ENCODE measurements at places on chromosomes 6 and 20.

DNA sequence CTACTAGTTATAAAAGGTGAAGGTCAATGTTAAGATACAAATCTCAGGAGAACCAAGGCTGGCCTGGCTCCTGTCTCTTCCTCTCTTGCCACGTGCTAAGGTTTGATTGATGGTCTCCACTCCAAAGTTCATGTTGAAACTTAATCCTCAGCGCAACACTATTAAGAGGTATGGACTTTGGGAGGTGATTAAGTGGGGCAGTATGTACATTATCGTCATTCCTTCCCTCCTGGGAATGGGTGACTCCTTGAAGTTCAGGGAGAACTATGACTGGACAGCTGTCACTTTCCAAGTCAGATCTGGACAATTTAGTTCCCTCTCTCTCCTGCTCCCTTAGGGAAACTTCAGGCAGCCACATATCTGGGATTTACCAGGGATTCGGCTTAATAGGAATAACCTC, 50.5 kb downstream of the KCNK5 start:
- DNase-seq = no peak

GRCh38 chr20:32828029-32828680, 8.4 kb downstream of the MAPRE1 start:
- DNase-seq = no peak

- peak; percentile 90 for DNase-seq
These were observed 79.9 kb downstream of the THBS2 start for GRCh38 chr6:169173532-169174268.

GRCh38 chr6:1349655-1350054, 37.8 kb downstream of the FOXQ1 start:
- DNase-seq = no peak

GRCh38 chr6:40274058-40274457, 313.1 kb downstream of the LRFN2 start:
- peak; percentile 14 for DNase-seq

GRCh38 chr6:30722280-30723112, 2.3 kb downstream of the TUBB start:
- peak; percentile 73 for DNase-seq

GRCh38 chr6:131038597-131039344, 24.3 kb downstream of the EPB41L2 start:
- no peak for DNase-seq

GRCh38 chr6:72955666-72956065, 269.6 kb downstream of the KHDC1L start:
- DNase-seq = no peak

DNA sequence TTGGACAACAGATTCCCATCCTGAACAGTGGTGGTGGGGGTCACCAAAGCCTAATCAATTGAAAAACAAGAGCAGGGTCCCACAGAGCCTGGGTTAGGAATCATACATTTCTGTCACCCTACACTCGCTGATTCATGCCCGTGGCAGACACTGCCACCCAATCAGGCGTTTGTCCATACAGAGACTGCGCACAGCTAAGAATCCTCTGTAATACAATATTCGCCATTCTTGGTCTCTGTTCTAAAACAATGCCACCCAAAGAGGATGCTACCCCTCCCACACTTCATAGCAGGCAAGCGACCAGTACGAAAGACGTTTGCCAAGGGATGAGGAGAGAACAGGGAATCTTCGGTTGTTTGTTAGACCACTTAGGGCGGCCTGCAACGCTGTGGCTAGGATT, 28.1 kb upstream of the SLC22A23 start:
- no peak for DNase-seq

GRCh38 chr20:57038608-57039440, 227.6 kb downstream of the BMP7 start:
- no peak for DNase-seq

DNA sequence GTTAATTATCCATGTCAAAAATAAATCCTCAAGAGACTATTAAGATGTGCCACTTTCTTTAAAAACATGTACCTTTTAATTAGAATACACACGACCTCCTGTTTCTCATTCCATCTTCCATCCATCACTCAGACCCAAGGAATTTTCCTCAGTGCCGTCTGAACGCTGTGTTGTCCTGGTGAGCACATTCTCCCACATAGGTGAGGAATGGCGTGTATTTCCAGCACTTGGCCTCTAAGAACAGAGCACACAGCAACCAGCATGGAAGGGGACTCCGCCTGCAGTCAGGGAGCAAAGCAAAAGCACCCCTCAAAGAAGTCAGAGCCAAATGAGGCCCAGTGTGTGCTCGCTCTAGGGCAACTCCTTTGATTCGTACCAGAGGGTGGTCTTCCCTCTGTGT, 45.9 kb downstream of the TBXT start:
- no peak for DNase-seq

- DNase-seq = peak; percentile 52
These were observed 135.6 kb upstream of the UST start for GRCh38 chr6:148611213-148611612.

- peak; percentile 8 for DNase-seq
These were observed 124.3 kb downstream of the MYLK4 start for GRCh38 chr6:2626401-2626800.

DNA sequence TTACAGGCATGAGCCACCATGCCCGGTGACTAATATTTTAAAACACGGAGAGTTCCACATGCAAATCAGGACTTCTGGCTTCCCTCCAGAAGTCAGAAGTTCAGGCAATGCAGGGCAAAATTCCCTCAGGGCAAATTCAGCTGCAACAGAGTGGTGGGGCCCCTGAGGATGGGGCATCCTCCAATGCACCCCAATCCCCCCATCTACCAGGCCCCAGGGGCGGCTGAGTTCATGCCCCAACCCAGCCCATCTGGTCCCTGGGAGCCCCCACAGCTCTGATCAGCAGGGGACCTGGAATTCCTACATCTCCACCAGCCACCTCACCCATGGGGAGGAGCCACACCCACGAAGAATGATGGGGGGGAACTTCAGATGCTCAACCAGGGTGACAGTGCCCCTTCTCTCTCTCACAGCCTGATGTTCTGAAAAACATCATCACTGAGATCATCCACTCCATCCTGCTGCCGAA, 22.6 kb downstream of the BPIFB1 start:
- DNase-seq = peak; percentile 56

DNA sequence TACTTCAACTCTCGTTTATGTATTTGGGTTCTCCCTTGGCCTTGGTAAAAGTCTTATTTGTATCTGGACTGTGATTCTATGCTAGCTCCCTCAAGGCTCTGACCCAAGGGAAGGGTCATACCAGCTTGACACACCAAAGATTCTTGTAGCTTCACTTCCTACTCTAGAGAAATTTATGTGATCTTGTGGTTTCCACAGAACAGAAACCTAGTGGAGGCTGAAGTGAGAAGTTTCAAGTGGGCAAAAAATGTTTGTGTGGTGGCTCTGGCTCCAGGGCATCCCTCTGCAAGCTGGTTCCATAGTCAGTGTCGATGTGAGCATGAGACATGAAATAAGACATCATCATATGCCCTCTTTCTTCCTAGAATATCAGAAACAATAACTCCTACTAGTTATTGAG, 48.1 kb upstream of the TNFRSF21 start:
- no peak for DNase-seq

DNA sequence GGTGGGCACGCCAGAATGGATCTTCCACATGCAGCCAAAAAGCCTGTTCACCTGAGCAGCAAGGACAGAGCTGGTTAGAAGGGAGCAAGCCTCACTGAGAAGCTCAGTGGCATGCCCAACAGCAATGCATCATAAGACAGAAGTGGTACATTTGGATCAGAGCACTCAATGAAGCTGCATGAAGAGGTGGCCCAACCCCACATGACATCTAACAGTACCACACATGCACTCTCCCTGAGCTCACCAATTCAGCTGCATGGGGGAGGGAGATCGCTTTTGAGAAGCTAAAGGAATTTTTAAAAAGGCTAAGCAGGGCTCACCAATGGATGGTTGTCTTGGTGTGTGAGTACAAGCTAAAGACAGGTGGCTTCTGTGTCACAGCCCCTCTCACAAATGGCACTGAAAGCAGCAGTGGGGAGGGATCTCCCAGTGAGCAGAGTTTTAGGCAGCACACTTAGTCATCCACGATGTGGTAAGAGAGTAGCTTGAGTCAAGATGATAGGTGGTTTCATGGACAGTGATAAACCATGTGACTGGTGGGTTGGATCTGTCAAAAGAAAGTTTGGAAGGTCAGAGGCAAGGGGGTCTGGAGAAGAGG, 166.6 kb upstream of the TAB2 start:
- no peak for DNase-seq

DNA sequence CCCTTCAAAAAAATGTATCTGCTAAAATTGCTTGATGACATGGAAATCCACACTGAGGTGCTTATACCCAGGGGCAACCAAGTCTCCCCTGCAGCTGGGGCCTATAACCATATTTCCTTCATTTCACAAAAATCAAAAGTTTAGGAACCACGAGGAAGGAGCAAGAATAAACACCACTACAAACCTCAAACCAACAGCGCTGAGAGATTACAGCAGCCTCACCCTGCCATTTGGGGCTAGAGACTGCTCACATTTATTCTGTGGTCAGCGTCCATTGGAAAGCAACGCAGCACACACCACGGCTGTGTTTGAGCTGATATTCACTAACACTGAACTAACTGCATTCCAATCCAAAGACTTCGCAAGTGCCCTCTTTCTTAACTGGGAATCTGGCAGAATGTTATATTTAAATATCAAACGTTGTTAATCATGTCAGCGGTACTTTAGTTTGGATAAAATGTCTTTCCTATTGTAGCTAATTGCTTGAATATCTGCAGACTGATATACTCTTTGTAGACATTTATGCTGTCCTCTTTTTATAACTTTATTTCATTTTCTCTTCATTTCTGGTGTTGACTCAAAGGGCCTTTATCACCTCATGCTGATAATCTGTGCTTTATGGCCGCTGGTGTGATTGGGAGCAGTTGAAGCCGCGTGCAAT, 94.6 kb downstream of the FOXA2 start:
- no peak for DNase-seq

GRCh38 chr6:158021814-158022748, 40.4 kb downstream of the SYNJ2 start:
- DNase-seq = no peak

DNA sequence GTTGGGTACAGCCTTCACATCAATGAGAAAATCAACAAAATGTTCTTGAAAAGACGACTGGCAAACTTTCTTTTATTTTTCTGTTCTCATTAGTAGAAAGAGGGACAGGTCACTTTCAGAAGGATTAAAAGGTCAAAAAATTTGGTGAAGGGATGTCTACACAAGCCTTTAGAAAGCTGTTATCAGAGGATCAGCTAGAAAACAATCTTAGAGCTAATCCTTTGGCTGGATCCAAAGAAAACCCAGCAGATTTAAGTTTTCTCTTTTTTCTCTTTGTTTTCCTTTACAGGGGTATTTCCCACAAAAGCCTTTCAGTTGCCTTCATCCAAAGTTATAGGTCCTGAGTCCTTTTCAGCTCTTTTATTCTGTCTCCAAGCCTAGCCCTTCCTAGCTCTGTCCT, 57.3 kb upstream of the EDN1 start:
- DNase-seq = no peak

- no peak for DNase-seq
These were observed 13.0 kb downstream of the BAG6 start for GRCh38 chr6:31639449-31639861.

DNA sequence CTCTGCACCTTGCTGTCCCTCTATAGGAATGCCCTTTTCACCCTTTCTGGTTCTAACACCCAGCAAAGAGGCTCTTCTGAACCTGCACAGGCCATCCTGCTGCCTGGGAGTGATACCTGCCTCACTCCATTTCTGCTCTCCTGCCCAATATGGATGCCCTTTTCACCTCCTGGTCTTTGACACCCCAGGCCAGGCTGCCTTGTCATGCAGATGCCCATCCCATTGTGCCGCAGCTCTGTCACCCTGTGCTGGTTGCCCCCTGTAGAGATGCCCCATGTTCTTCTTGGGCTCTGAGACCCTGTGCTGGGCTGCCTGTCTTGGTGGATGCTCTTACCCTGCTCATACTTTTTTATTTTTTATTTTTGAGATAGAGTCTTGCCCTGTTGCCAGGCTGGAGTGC, 95.3 kb downstream of the CDKAL1 start:
- no peak for DNase-seq

- no peak for DNase-seq
These were observed 112.2 kb downstream of the ASCC3 start for GRCh38 chr6:100768816-100769351.

DNA sequence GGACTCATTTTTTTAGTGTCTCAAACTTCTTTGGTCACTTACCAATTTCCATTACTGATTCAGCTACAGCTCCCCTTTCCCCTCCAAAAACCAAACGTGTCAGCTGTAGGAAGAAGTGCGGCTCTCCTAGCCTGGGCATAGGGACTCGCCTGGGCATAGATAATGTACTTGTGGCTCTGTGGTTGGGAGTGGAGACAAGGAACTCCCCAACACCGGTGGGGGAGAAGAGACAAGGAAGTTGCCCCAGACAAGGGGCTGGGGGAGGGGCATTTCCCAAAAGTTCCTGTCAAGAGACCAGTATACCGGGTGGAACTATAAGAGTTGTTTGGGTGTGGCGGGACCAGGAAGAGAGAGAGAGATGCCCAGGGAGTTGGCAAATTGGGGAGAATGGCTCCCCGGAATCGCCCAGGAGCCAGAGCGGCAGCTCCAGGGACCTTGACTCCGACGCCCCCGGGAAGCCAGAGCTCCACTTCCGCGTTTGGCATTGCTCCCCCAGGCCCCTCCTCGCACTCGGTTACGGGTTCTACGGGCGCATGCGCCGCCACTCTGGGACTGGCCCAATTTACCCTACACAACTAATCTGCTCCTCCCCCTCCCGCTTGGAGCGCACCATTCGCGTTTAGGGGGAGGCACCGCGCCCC, 871 bp upstream of the ZFAND3 start:
- DNase-seq = peak; percentile 93

DNA sequence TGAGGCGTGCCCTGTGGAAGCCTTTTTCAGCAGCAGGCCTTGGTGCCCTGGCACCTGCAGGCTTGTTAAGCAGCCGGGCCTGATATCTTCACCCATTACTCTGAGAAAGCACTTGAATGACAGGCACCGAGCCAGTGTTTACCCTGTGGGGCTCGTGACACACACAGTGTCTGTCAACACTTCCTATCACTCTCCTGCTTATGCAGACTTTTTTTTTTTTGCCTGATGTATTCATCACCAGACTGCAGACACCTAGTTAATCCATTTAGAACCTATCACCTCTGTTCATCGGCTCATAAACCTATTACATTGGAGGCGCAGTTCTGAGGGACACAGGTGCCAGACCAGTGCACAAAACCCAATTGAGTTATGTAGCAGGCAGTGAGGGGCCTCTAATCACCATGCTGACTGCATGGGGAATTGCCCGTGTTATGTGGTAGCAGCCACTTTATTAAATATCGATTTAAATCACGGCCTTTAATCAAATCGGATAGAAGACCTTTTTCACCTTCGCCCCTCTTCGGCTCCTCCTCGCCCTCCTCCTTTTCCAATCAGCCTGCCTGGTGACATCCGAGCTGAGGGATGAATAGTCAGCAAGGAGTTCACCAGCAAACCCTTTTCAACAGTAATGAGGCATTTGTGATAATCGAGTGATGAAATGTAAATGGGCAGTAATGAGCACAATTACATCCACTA, 962.9 kb upstream of the SLC35B3 start:
- no peak for DNase-seq

- no peak for DNase-seq
These were observed 40.3 kb upstream of the ARMH2 start for GRCh38 chr6:24838994-24839393.

Data from mammary epithelial cell (primary cell).